ENCODE measurements at places on chromosomes 2 and 18.
A peak's percentile ranks its signal among the peaks of the same experiment; 100 is the strongest.

DNA sequence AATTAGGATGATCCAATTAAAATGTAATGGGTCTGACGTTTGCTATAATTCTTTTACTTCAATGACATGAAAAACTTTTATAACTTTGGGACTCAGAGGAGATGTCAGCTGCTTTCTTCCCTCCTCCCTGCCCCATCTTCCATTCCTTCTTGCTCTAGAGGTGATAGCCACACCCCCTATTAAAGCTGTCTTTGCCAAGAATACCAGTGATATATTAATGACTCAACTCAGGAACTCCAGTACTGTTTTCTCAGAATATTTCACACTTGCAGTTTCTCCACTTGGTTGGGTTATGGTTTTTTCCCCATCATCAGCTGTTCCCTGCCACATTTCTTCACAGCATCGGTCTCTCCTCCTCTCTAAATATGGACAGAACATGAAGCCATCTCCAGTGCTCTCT is 184.0 kb downstream of the KCNE4 start:
- DNase-seq, result no peak

- DNase-seq, result no peak
These were observed 126.0 kb downstream of the OSBPL1A start for GRCh38 chr18:24271381-24272228.

DNA sequence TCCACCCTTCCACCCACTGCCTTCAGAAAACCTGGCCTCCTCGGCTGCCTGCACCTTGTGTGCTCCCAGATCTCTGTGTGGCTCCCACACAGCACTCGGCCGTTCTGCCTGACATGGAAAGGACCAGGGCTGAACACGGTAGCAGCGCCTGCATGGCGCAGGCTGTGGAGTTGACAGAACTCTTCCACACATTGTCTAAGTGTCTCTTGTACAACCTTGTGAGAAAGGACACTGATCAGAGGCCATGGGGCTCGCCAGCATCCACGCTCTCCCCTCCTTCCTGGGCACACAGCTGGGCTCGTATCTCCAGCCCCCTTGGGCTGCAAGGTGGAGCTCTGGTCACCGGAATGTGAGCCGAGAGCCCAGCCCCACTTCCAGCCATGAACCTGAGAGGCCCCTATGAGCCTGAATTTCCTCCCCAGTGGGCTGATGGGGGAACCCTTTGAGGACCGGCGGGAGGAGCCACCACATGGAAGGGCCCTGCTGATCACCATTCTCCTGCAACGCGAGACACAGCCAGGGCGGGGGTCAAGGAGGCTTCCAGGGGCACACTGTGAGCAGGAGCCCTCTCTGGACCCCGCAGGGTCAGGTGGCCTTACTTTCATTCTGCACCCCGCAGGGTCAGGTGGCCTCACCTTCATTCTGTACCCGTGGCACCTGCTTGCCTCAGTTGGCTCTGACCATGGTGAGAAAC is 314.2 kb upstream of the MYT1L start:
- DNase-seq, result no peak

DNA sequence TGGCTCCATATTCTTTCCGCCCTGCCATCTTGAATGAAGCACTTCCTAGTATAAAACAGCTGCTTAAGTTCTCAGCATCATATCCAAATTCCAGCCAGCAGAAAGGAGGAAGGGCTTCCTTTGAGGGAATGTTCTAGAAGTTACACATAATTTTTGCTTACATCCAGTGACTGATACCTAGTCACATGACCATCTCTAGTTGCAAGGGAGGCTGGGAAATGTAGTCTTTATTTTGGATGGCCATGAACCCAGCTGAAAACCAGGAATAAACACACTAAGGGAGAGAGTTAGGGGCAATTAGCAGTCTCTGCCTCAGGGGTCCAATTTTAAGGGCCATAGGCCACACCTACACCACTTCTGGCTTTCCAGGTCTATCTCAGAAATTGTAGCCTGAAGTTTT is 57.8 kb upstream of the LMAN1 start:
- DNase-seq, result no peak

DNA sequence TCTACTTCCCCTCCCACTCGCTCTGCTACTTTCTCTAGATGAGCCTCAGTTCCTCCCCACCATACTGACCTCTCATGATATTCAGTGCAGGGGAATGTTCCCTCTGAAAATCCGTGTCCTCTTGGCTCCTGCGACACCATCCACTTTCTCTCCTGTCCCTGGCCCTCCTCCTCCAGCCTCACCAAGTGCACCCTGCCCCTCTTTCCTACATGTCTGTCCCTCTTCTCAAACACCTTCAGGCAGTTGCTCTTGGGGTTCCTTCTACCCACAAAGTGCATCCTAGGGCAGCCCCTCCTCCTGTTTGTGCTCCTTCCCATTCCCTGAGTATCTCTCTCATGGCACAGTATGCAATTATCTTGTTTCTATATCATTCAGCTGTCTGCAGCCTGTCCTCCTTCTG is 246.4 kb upstream of the RAB6C start:
- DNase-seq, result no peak

- DNase-seq, result no peak
These were observed 388.8 kb upstream of the CHAC2 start for GRCh38 chr2:53378791-53379190.

DNA sequence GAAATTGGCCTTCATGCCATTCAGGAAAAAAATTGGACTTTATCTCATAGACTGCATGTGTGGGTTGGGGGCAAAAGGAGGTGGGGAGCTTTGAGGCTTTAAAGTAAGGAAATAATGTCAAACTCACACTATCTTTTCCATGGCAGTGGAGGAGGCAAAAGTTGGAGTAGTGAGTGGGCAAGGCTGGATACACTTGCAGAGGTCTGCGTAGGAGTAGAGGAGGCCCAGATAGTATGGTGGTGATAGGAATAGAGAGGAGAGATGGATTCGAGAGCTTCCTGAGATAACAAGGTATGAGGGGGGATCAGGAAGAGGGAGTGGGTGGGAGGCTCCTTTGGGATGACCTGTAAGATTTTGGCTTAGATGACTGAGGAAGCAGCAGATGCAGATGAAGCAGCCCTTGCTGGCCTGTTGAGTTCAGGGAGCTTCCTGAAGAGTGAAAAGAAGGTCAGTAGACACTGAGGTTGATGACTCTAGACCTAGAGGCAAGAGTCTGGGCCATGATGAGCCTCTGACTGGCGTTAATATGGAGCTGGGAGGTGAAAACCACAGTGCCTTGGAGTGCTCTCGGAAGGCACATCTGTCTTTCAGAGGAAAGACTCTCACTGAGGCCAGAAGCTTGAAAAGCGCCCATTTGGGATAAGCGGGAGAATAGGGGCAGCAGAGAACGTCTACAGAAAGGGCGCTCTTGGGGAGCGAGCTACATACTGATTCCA is 5.8 kb downstream of the UNC50 start:
- no peak for DNase-seq

- no peak for DNase-seq
These were observed 7.4 kb downstream of the CXCR4 start for GRCh38 chr2:136110526-136110925.

DNA sequence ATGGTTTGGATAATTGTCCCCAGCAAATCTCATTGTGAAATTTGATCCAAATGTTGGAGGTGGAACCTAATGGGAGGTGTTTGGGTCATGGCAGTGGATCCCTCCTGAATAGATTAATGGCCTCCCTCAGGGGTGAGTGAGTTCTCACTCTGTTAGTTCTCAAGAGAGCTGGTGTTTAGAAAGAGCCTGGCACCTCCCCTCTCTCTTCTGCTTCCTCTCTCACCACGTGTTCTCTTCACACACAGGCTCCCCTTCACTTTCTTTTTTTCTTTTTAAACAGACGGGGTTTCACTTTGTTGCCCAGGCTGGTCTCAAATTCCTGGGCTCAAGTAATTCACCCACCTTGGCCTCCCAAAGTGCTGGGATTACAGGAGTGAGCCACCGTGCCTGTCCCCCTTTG is 111.6 kb upstream of the LTBP1 start:
- no peak for DNase-seq

- no peak for DNase-seq
These were observed 77.0 kb upstream of the ST8SIA5 start for GRCh38 chr18:46833899-46834298.

GRCh38 chr2:38835015-38835601 is 40.6 kb downstream of the DHX57 start:
- DNase-seq, result no peak

DNA sequence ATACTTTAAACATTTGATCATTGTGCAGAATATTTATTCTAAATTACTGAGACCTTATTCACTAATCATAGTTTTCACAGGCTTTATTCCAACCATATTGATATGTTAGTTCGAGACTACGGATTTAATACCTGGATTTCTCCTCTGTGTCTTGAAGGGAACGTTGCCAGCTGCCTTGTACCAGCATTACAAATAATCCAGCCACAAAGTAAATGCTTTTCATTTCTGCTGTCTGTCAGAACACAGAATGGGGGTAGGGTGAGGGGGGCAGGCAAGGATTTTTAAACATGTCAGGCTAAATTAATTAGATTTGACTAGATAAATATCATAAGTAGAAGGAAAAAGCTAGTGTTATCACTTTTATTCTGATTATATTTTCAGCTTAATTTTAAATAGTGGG is 3.1 kb downstream of the GCG start:
- no peak for DNase-seq

DNA sequence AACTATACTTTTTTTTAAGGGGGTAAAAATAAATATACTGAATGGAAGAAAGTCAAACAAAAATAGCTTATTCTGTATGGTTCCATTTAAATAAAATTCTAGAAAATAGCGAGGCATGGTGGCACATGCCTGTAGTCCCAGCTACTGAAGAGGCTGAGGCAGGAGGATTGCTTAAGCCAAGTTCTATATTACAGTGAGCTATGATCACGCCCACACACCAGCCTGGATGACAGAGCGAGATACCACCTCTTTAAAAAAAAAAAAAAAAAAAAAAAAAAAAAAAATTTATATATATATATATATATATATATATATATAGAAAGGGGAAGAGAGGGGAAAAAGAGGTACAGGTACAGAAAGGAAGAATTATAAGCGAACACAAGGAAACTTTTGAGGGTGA is 77.7 kb downstream of the MEMO1 start:
- no peak for DNase-seq

- DNase-seq, result peak; percentile 22
These were observed 1.3 kb downstream of the GORASP2 start for GRCh38 chr2:170930131-170930990.

DNA sequence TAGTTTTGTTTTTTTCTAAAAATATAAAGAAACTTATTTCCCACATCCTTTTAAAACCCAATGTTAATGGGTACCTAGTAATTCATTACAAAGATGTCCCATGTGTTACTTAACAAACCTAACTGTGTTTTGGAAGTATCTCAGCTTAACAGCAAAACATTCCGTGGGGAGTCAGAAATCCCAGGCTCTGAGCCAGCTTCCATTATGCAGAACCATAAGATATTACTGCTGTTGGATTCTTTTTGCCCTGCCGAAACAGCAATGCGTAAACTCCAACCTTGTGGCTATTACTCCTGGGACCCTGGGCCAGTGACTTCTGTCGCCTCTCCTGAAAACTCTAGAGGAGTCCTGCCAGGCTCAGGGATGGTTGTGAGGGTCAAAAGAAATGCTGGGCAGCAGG is 174.1 kb downstream of the UXS1 start:
- no peak for DNase-seq

GRCh38 chr2:149442346-149442745 is 112.0 kb downstream of the LYPD6 start:
- DNase-seq, result no peak

DNA sequence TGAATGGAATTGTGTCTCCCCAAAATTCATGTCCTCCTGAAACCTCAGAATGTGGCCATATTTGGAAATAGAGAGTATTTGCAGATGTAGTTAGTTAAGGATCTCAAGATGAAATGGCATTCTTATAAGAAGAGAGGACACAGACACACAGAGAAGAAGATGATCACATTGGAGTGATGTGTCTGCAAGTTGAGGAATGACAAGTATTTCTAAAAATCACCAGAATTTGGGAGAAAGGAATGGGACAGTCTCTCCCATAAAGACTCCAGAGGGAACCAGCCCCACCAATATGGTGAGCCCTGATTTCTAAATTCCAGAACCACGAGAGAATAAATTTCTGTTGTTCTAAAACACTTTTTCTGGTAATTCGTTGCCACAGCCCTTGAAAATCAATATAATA is 166.3 kb downstream of the C1D start:
- no peak for DNase-seq

DNA sequence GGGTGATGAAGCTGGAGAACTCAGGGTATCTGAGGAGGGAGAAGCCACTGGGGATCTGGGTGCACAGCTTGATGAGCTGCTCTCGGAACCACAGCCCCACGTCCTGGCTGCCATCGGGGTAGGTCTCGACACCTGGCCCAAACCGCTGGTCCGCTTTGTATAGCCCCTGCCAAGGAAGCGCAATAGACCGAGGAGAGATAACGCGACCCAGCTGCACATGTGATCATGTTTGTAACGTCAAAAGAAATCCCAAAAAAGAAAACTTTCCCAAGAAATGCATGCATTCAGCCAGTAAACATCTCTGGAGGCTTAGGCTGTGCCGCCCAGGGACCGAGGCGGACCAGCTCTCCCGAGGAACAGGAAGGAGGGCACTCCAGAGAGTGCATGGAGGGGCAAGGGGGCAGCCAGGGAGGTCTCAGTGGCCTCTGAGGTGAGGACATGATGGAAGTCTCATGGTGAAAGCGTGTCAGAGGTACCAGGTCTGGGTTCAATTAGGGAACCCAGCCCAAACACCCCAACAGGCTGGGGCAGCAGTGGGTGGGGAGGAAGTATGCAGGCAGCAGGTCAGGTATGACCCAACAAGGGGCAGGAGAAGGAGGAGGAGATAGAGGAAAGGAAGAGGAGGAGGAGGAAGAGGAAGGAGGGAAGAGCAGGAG is 28.3 kb downstream of the ANKMY1 start:
- no peak for DNase-seq

- no peak for DNase-seq
These were observed 264.4 kb upstream of the FIGN start for GRCh38 chr2:164000176-164000575.

DNA sequence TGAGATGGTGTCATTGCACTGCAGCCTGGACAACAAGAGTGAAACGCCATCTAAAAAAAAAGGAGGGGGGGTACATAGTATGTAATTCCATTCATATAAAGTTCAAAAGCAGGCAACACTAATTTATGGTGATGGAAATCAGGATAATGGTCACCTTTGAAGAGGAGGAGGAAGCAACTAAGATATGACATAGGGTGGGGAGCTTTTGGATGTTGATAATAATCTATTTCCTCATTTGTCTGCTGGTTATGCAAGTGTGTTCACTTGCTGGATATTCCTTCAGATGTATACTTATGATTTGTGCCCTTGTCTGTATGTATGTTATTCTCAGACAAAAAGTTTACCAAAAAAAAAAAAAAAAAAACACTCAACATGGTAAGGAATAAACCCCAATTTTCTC is 28.6 kb upstream of the ATIC start:
- no peak for DNase-seq

- DNase-seq, result no peak
These were observed 343.6 kb downstream of the LPIN1 start for GRCh38 chr2:12090072-12090471.

DNA sequence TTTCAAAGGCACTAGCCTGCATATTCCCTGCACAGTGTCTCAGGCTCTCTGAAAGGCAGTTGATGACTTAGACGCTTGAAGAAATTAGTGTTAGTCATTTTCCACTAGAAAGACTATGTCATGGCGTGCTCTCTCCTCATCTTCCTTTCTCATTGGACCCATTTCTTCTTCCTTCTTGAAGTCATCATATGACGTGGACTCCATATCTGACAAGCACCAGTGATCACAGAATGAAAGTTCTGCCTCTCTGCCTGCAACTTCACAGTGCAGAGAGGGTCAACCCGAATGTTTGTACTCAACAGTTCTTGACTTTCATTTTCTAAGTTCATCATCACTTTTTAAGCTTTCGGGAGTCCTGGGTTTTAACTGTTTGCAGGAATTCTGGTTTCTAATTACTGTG is 63.7 kb upstream of the CYRIA start:
- DNase-seq, result no peak

Measured in activated CD8-positive, alpha-beta memory T cell treated with anti-CD3 and anti-CD28 coated beads for 1 hour (primary cell).